ENCODE measurements at places on chromosomes 6 and 20.

- no peak for DNase-seq
These were observed 61.0 kb upstream of the NKAIN2 start for GRCh38 chr6:123742626-123743025.

- no peak for DNase-seq
These were observed 111.0 kb upstream of the FRMD1 start for GRCh38 chr6:168190014-168190405.

- DNase-seq = no peak
These were observed 19.7 kb downstream of the VAPB start for GRCh38 chr20:58408603-58409246.

GRCh38 chr20:32828029-32828680, 8.4 kb downstream of the MAPRE1 start:
- no peak for DNase-seq

DNA sequence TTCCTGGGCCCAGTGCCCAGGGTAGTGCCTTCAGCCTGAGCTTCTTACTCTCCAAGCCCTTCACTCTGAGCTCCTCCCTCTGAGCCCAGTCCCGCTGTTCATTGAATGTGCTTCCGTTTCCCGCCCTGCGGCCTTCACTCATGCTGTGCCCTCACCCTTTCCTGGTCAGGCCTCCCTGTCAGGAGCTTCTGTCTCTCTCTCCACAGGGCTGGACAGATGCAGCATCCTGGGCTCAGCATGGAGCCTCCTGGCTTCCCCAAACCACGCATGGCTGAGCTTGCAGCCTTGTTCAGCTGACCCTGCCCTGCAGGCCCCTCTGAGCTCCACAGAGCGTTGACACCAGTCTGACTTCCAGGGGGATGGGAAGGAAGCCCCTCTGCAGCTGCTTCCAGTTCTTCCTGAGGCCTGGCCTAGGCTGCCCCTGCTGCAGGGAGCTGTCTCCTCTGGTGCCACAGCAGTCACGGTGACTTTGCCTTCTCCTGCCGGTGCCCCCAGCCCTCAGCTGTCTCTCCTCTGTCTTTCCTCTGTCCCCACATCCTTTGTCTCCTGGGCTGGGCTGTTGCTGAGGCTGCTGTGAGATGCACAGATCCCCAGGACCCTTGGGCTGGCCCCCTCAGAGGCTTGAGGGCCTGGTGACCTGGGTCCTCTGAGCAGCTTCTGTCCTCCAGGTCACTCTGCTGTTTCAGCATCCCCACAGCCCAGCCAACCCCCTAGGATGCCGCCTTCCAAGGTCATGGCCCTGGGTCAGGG, 7.9 kb upstream of the MYT1 start:
- DNase-seq = no peak

DNA sequence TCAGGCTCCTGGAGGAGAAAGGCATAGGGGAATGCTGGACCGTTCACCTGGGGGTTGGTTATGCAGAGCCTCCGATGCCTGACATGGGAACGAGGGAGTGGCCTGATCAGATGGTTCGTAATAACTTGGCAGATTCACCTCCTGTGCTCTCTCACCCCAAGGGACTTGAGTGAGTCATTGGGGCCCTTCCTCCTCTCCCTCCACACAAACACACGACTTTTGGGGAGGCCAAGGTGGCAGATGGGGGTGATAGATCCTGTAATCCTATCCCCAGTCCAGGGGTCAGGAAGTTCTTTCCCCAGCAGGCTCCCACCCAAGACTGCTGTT, 45.6 kb upstream of the ARFGEF2 start:
- DNase-seq = no peak

- peak; percentile 100 for DNase-seq
These were observed 223.2 kb upstream of the ECI2 start for GRCh38 chr6:4358414-4359107.

GRCh38 chr6:38209371-38210260, 390.1 kb downstream of the ZFAND3 start:
- no peak for DNase-seq

- DNase-seq = no peak
These were observed 34.2 kb downstream of the LRFN2 start for GRCh38 chr6:40552941-40553340.

- no peak for DNase-seq
These were observed 80.8 kb upstream of the RBM24 start for GRCh38 chr6:17200395-17200794.

DNA sequence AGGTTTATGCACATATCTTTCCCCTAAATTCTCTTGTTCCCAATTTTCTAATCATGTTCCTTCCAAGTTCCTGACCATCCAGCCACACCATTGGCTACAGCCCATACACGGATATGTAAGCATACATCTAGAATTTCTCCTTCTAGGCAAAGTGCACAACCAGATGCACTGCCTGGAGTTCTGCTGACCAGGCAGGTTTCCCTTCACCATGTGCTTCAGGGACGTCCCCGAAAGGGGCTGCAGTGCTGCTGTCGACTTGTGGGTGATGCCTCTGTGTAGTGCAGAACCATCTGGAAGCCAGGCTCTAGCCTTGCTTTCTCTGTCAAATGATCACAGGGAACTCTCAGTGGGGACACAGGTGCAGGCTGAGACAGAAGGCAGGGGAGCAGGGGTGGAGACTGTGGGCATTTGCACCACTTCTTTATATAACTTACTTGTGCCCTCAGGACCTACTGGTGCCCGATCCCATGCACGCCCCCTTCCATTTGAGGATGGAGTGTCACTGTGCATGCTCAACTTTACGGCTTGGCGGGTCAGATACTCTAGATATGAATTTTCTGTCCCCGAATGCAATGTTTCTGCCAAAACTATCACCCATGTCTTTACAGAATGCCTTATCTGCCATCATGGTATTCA, 37.5 kb upstream of the SMOC2 start:
- no peak for DNase-seq

Measured in epithelial cell of prostate (primary cell).